ENCODE measurements at places on chromosomes 1 and 21.

DNA sequence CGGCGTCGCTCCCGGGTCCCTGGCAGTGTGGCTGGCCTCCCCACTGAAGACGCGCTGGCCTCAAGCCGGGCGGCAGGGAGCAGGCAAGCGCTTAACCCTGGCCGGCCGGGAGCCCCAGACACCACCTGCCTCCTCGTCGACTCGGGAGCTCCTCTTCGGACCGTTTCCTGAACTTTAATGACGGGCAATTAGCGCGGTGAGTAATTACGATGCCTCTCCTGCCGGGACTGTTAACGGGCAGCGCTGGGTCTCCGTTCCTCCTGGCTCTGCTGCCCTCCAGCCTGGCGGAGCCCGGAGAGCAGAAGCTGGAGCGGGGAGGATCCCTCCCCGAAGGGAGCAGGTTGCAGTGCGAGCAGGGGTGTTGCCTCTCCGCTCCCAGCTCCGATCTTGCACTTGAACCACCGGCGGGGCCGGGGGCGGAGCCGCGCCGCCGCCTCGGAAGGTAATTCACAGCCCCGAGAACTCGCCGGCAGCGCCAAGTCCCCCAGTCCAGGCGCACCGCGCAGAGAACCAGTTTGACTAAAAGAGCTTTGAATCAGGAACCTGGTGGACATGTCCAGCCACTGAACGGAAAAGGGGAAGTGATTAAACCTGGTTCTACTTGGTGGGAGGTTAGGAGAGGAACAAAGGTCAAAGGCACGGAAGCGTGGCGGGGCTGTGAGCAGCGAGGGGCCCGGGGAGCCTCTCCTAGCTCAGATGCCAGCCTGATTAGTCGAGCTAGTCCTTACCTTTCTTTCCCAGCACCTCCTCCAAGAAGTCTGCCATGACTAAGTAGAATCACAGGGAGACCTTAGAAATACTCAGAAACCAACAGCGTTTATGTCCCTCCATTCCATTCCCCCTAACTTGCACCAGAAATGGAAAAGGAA is 18.3 kb upstream of the PLEKHA6 start:
- peak; percentile 19 for DNase-seq

DNA sequence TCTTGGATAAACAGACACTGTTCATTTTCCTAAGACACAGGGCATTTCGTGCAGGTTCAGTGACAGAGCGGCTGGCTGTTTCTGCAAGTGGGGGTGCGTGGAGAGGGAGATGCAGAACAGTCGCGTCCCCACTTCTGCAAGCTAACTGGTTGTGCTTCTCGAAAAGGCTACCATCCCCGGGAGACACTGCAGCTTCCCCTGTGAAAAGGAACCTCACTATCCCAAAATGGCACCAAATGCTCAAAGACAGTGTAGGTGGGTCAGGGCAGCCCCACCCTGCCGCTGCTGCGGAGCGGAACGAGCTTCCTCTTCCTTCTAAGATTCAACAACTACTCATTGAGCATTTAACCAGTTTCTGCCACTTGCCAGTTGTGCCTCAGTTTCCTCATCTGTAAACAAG is 19.2 kb upstream of the BACE2 start:
- DNase-seq: no peak

GRCh38 chr21:42189860-42190485 is 29.0 kb upstream of the ABCG1 start:
- no peak for DNase-seq

GRCh38 chr1:53545663-53546408 is 86.6 kb downstream of the DMRTB1 start:
- peak; percentile 13 for DNase-seq

DNA sequence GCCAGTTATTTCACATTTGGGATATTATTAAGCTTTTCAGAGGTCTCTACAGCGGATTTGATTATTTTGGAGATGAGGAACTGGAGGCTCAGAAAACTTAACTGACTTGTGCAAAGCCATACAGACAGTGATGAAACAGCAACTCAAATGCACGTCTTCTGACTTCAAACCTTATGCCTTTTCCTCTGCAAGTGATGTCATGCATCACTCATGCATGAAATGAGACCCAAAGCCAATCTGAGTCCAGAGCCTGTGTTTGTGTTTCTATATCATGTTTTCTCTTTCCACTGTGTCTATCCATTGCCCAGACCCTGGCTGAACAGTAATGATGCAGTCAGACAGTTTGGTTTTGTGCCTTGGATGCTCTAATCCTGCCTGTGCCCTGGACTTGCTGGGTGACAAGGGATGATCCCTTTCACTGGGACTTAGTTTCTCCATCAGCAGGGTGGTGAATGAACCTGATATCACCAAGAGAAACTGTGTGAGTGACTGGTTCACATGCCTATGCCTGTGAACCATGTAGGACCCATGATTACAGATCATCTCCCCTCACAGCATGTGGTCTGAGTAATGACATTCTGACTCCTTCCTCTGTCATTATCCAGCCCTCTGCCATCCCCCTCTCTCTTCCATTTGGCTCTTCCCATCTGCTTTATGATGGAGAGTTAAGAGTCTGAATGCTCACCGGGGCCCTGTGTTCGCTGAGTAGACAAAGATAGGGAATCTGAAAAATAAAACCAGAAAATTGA is 33.4 kb downstream of the SLAMF6 start:
- DNase-seq: no peak

- DNase-seq: no peak
These were observed 9.2 kb upstream of the IFI44 start for GRCh38 chr1:78640462-78640861.

DNA sequence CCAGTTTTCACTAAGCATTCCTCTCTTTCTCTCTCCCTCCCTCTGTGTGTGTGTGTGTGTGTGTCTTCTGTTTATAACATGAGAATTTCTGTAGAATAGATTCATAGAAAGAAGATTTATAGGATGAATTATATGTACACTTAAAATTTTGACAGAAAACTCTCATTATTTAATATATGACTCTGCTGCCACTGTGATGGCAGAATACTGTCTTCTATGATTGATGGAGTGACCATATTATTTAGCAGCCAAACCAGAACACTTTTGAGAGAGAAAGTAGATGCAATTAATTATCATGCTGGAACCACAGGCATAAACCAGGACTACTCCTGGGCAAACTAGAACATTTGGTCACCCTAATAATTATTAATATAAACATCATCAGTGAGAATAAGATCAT is 34.3 kb upstream of the XPR1 start:
- no peak for DNase-seq

GRCh38 chr1:212255705-212256307 is 29.4 kb upstream of the PPP2R5A start:
- DNase-seq: no peak

DNA sequence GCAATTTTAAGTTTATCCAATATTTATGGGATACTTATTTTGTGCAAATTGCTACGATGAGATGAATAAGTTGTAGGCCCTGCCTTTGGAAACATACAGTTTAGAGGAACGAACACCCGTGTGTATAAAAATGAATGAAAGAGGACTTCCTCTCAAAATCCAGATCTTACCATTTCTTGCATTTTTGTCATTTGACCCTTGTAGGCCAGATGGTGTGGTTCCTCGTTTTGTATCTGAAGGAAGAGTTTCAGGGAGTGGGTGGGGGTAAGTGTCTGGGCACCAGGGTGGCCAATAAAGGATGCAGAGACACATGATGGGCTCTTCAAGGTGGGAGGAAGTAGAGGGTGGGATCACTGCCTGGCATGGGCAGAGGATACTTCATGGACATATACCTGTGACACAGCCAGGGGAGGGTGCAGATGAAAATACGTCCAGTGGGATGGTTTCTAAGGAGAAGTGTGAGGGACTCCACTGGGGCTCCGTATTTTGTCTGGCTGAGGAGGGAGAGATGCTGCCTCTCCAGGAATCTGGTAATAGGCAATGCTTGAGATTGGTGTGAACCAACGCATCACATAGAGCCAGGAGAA is 14.4 kb downstream of the MAPKAPK2 start:
- DNase-seq: no peak

DNA sequence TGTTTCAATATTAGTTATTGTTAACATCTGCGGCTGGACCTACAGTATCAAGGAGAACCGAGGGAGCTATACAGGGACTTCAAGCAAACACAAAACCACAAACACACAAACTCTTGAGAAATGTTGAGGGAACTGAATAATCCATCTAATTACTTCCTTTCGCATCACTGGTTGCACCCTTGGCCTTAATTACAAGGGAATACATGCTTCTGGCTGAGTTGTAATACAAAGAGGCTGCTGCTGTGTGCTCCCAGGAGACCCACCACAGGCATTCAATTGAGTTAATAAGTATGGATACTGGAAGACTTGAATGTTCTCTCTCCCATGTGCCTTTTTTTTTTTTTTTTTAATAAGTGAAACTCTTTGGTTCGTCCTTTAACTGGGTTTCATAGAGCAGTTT is 16.8 kb upstream of the SMYD2 start:
- no peak for DNase-seq

DNA sequence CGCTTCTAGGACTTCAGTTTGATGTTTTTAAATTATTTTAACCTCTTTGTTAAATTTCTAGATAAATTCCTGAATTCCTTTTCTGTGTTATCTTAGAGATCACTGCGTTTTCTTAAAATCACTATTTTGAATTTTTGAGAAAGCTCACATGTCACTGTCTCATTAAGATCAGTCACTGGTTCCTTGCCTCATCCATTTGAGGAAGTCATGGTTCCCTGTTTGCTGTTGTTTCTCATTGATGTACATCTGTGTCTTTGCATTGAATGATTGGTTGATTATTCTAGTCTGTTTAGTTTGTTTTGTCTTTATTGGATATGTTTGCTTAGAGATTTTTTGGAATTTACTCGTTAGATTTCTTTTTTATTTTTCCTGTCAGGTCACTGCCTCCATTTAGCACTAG is 50.1 kb downstream of the CRP start:
- DNase-seq: no peak

GRCh38 chr1:198267921-198268320 is 111.1 kb downstream of the NEK7 start:
- no peak for DNase-seq
